CD14-positive monocyte (primary cell): ENCODE measurements at places on chromosomes 6 and 20. TPM values are rescaled to one million over a fixed set of nuclear protein-coding genes. Genes with fewer than 3 reads are reported as not detected.

DNA sequence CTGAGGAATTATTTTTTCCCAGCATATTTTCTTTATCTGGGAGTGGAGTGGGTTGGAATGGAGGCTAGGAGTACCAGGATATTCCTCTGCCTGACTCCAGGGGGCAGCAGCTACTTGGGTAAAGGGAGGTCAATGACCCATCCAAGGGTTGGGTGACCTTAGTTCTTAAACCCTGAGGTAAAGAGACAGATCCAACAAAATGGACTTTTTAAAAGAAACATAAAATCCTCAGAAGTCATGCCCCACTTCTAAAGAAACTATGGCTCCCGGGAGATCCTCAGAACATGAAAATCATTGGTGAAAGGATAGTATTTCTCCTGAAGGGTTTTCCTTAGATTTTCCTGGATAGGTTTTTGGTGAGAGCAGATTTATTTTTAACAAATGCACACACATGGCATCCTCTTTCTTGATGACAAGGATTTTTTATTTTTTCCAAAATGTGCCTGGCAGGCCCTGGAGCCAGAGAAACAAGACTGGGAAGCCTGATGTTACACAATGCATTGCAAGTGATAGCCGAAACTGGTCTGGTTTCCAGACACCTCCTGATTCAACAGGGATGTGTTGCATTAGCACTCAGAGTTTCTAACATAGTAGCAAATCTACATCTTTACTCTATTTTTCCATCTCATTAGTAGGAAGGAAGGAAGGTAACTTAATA, 240.9 kb upstream of the BTBD3 start:
- DNase-seq: no peak
- no peaks in the 10 kb centered on the region for H3K27me3 ChIP-seq
- no peak overlapping the region for H3K4me3 ChIP-seq
- no peak overlapping the region for H3K27ac ChIP-seq
- H3K4me1 ChIP-seq: no peaks in the 10 kb centered on the region
- H3K36me3 ChIP-seq: no peaks in the 10 kb centered on the region

DNA sequence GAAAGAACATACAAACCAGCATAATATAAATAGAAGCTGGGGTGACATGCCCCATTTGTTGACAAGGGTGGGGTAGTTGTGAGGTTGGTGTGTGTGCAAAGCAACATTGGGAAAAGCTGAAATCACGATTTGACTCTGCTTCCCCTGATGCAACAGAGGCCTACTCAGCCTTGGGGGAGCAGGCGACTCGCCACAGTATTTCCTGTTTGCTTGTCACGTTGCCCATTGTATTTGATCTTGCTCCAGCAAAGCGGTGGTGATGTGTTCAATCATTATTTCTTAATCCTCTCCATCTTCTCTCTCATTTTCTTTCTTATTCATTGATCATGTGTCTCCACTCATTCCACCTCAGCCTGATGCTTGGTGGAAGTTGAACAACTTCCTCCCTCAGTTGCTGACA, 165.8 kb upstream of the CITED2 start:
- peaks cover 15% of the 10 kb centered on the region for H3K4me1 ChIP-seq
- DNase-seq: peak; percentile 57
- peak overlapping the region; percentile 74 for H3K27ac ChIP-seq
- no peaks in the 10 kb centered on the region for H3K36me3 ChIP-seq
- no peaks in the 10 kb centered on the region for H3K27me3 ChIP-seq

- H3K36me3 ChIP-seq: peaks cover 43% of the 10 kb centered on the region
- H3K4me1 ChIP-seq: peaks cover 30% of the 10 kb centered on the region
- no peak overlapping the region for H3K27ac ChIP-seq
- no peak for DNase-seq
Observed at GRCh38 chr6:139173172-139173571, 38.3 kb downstream of the HECA start.

DNA sequence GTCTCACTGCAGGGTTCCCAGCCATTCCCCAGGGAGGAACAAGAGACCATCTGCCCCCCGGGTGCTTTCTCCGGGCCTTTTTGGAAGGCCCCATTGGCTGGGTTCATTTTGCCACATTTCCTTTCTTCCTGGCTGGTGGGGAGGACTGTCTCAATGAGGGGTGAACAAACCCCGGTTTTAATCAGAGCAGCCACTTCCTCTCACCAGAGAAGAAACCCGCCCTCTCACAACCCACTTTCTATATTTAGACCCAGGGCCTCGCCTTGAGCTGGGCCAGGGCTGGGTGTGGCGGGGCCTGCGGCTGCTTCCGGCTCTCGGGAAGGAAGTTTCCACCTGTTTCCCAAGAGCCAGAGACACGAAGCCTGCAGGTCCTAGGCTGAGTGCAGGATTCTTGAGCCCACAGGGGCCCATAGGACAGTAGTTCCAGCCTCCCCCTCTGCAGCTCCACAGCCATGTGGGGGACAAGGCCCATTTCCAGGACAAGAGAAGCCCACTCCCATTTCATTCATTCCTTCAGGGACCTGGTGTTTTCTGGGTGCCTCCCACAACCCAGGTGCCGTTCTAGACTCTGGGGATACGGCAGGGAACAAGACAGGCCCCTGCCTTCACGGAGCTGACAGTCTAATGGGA, 41.8 kb downstream of the RBM38 start:
- peak overlapping the region; percentile 54 for H3K4me3 ChIP-seq
- no peaks in the 10 kb centered on the region for H3K27me3 ChIP-seq
- H3K36me3 ChIP-seq: no peaks in the 10 kb centered on the region
- peaks cover 85% of the 10 kb centered on the region for H3K4me1 ChIP-seq
- peak overlapping the region; percentile 94 for H3K27ac ChIP-seq

The KIFC1 gene
- 0.74 and 0.87 TPM in 2 replicates for polyA plus RNA-seq
